ENCODE measurements at places on chromosomes 4 and X. TPM values are rescaled to one million over a fixed set of nuclear protein-coding genes. Genes with fewer than 3 reads are reported as not detected.

- no peak for DNase-seq
These were observed 34.4 kb downstream of the HPF1 start for GRCh38 chr4:169723207-169723965.

- DNase-seq: no peak
These were observed 161.8 kb upstream of the MAP3K15 start for GRCh38 chrX:19677121-19677520.

- DNase-seq: no peak
These were observed 136.5 kb upstream of the AADAT start for GRCh38 chr4:170226288-170226687.

- no peak for DNase-seq
These were observed 675.4 kb downstream of the RAPGEF2 start for GRCh38 chr4:159778298-159778697.

DNA sequence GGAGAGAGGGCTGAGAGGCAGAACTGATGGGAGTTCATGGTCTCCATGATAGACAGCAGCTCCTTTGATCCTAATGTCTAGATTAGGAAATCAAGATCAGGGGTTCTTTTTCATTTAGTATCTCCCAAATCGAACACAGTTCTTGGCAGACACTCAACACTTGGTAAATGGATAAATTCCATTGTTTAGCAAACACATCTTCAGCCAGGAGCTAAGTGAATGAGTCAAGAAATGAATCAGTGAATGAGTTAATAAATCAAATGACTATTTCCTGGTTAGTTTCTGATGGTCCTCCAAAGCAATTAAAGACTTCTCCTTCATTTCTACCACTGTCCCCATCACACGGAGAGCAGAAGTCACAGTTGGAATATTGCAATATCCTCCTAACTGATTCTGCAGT lies 120.0 kb upstream of the SHISA3 start:
- peak; percentile 8 for DNase-seq

The PAGE3 gene
- total RNA-seq: not detected

- DNase-seq: no peak
These were observed 23.7 kb upstream of the UBA1 start for GRCh38 chrX:47169726-47170515.
